ENCODE measurements at places on chromosomes 12 and 14.

GRCh38 chr14:71651228-71651627 lies 281.0 kb upstream of the RGS6 start:
- no peak for DNase-seq

- no peak for DNase-seq
Measured at GRCh38 chr12:105359856-105360255, 29.4 kb downstream of the C12orf75 start.

DNA sequence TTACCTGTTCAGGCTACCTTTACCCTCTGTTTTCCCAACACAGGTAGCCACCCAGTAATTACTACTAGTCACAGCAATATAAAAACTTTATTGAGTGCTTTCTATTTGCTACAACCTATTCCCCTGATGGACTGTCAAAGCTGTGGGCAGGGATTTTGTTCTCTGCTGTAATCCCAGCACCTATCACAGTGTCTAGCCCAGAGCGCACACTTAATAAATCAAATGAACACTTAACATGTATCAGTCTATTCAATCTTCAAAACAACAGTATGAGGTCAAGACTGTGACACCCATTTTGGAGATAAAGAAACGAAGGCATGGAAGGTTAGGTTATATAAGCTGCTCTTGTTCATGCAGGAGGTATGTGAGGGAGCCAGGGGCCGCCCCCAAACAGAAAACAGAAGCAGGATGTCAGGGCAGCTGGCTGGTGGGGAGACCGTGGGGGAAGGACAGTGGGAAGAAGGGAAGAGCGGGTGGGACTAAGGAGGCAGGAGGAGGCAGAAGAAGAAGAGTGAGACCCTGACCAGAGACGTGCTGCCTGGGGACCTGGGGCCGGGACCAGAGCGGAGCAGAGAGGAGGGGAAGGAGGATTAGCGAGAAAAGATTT lies 1.7 kb downstream of the TNFRSF1A start:
- DNase-seq, result no peak

GRCh38 chr14:87102811-87103378 lies 890.1 kb downstream of the GALC start:
- no peak for DNase-seq

- DNase-seq, result no peak
Measured at GRCh38 chr12:125402874-125403789, 337.9 kb downstream of the AACS start.

GRCh38 chr14:74921987-74922751 lies 891 bp downstream of the RPS6KL1 start:
- no peak for DNase-seq

GRCh38 chr12:3043406-3043805 lies 33.8 kb upstream of the TSPAN9 start:
- DNase-seq, result no peak

DNA sequence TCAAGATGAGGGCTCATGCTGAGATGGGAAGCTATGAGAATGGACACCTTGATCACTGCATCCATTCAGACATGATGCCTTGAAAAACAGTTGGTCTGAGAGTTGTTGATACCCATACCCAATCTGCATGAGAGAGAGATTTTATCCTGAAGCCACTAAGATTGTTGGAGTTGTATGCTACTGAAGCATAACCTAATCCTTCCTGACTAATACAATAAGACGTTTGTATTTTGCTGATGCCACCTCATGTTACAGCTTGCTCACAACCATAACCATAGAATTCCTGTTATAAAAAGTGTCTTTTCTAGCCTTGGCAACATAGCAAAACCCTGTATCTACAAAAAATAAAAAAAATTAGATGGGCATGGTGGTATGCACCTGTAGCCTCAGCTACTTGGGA lies 12.7 kb upstream of the SERPINA1 start:
- DNase-seq, result no peak

GRCh38 chr12:104704224-104704779 lies 247.6 kb downstream of the CHST11 start:
- no peak for DNase-seq

- DNase-seq, result no peak
Measured at GRCh38 chr14:60893911-60894310, 87.0 kb downstream of the TRMT5 start.

DNA sequence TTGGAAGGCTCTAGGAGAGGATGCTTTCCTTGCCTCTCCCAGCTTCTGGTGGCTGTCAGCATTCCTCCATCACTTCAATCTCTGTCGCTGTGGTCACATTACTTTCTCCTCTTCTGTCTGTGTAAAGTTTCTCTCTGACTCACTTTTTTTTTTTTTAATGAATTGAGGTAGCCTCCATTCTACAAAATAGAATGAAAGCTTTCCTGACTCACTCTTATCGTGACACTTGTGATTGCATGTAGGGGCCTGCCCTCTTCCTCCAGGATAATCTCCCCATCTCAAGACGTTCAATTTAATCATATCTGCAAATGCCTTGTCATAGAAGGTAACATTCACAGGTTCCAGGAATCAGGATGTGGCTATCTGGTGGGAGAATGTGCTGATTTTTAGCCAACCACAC lies 153.5 kb upstream of the HMGA2 start:
- DNase-seq, result no peak

- DNase-seq, result no peak
Measured at GRCh38 chr12:51028813-51029150, 2.6 kb upstream of the SLC11A2 start.

DNA sequence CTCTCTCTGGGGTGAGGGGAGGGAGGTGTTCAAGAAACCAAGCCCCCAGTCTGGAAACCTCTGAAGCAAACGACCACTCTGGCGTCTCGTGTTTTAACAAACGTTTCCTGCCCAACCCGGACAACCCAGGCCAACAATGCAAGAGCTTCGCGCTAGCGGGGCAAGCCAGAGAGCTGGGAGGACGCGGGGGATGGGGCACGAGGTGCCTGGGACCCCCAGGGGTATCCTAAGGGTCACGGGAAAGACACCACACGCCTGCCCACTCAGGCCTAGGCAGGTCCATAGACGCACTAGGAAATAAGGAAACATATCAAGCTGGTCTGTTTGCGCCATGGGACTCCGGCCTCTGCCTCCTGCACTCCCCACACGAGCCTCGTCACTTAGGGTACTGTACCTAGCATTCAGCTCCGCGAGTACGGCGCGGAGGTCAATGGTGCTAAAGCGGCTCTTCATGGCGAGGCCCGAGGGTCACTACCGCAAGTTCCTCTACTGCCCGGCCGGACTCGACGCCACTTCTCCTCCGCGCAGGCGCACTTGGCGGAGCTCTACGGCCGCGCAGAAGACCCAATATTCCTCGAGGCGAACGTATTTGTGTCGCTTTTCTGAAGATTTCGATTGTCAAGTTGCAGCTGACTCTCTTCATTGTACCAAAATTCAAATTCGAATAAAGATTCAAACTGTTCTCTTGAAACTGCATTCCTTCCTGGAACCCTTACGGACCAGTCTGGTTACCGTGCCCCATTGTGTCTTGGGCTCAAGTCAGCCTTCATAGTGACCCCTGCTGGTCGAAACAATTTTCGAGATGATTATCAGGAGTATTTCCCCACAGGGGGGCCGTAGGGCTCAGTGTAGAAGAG lies at the start of gene NEMF:
TSS of gene NEMF (minus strand) at position 488 of the 857 bp plus-strand sequence. CDS start at position 453, 35 bp downstream.
- peak; percentile 62 for DNase-seq

GRCh38 chr12:39105111-39105510 lies 199.7 kb upstream of the CPNE8 start:
- no peak for DNase-seq

- no peak for DNase-seq
Measured at GRCh38 chr14:48914921-48915320, 671.3 kb downstream of the RPS29 start.

DNA sequence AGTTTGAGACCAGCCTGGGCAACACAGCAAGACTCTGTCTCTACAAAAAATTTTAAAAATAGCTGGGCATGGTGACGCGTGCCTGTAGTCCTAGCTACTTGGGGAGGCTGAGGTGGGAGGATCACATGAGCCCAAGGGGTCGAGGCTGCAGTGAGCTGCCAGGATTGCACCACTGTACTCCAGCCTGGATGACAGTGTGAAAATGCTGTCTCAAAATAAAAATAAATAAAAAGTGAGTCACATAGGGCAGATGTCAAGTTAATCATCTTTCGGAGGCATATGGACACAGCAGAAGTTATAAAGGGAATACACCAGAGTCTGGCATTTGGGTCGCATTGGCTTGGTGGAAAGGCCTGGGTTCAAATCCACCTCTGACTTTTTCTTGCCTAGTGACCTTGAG lies 92.7 kb downstream of the PHETA1 start:
- no peak for DNase-seq

DNA sequence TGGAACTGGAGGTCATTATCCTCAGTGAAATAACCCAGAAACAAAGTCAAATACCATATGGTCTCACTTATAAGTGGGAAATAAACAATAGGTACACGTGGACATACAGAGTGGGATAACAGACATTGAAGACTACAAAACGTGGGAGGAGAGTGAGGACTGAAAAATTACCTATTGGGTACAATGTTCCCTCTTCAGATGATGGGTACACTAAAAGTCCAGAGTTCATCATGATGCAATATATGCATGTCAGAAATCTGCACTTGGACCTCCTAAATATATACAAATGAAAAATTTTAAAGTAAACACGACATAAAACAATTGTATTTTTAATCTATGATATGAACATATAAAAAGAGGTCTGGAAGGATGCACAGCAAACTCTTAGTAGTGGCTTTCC lies 71.2 kb downstream of the SLC38A4 start:
- DNase-seq, result no peak

- no peak for DNase-seq
Measured at GRCh38 chr14:44609201-44609600, 102.1 kb upstream of the FSCB start.

DNA sequence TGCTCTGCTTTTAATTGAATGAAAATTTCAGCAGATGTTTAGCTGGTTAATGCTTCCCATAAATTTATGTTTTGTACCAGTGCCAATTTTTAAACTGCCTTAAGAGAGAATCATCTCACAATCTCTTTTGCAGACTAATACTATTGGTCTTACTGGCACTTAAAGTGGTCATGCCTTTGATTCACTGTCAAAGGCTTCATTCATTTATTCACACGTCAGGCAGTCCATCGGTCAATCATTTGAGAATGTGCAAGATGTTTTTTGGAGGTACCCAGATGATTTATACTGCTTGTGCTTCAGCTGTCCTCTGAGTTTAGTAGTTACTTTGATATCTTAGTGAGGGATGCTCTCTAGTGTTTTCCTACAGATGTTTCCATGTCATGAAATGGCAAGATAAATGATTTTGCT lies 83.4 kb downstream of the NAV3 start:
- no peak for DNase-seq

DNA sequence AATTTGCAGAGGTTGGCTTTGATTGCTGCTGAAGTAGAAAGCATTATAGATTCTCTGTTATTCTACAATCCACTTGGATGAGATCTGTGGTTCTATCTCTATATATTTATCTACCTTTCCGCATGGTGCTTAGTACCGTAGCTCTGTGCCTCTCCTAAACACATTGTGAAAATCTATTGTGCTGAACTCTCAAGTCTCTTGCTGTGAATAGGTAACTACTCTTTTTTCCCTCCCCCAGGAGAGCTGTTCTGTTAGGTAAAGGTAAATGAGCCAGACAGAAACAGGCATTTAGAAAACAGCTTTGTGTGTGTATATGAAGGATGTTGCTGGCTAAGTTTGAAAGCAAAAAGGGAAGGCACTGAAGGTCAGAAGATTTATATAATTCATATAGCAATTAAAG lies 112.6 kb downstream of the BRMS1L start:
- no peak for DNase-seq

DNA sequence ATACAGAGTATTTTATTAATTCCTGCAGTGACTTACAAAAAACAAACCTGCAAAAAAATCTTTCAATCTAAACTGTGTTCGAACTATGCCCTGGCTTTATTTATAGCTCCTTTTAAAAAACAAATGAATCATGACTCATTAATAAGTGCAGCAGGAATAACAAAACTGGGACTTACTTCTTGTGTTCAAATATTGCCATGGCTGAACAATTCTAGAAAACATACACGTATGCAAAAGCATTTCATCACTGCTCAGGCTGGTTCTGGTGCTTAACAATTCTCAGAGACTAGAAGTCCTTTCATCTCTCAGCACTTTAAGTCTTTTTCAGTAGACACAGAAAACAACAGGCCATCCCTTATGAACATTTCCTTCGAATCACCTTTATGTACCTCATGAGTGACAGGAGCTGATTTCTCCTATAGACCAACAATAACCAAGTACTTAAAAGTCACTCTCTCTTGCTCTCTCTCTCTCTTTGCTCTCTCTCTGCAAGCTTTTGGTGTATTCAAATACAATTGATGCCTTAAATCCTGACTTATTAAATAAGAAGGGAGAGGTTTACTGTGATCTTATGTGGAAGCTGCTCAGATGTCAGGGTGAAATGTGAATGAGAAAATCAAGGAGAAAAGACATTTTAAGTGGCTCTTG lies 268.8 kb downstream of the TTC8 start:
- no peak for DNase-seq

All from activated naive CD8-positive, alpha-beta T cell treated with anti-CD3 and anti-CD28 coated beads, Interleukin-2, amount 50 U/mL, for 16 hours (primary cell).